ENCODE measurements at places on chromosomes 16 and 17.

GRCh38 chr16:10325783-10326543 is 59.9 kb upstream of the ATF7IP2 start:
- H3K27ac ChIP-seq = no peak overlapping the region
- H3K27me3 ChIP-seq = no peaks in the 10 kb centered on the region
- H3K36me3 ChIP-seq = no peaks in the 10 kb centered on the region
- H3K4me3 ChIP-seq = no peak overlapping the region
- no peak for DNase-seq

DNA sequence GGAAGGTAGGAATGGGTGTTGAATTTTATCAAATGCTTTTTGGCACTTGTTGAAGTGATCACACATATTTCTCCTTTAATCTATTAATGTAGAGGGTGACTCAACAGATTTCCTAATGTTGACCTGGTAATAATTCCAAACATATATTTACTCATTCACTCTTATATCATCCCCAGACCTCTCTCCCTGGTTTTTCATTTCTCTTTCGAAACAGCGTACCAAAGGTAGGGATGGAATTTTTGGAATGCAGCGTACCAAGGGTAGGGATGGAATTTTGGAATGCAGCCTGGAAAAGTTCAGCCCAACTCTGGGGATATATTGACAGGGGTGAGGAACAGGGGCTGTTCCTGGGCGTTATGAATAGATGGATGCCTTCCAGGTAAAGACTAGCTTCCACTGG is 7.3 kb downstream of the KIF18B start:
- no peak overlapping the region for H3K27ac ChIP-seq
- DNase-seq = no peak
- no peaks in the 10 kb centered on the region for H3K4me1 ChIP-seq
- no peaks in the 10 kb centered on the region for H3K27me3 ChIP-seq

DNA sequence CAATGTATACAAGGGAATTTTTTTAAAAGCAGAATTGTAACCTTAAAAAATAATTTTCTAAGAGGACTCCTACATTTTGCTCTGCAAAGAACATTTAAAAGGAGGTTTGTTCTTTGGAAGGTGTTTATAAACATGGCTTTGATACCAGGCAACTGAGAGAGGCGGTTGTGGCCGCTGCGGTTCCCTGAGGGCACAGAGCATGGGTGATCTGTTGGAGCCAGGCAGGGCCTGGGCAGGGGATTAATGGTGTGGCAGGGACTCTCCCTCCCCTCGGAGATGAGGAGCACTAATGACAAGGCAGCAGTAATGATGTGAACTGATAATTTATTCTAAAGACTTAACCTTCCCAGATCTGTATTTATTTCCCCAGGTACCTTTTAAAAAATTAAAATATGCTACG is 65.4 kb downstream of the WWP2 start:
- H3K27ac ChIP-seq = no peak overlapping the region
- no peak for DNase-seq
- H3K4me1 ChIP-seq = no peaks in the 10 kb centered on the region
- H3K36me3 ChIP-seq = no peaks in the 10 kb centered on the region

DNA sequence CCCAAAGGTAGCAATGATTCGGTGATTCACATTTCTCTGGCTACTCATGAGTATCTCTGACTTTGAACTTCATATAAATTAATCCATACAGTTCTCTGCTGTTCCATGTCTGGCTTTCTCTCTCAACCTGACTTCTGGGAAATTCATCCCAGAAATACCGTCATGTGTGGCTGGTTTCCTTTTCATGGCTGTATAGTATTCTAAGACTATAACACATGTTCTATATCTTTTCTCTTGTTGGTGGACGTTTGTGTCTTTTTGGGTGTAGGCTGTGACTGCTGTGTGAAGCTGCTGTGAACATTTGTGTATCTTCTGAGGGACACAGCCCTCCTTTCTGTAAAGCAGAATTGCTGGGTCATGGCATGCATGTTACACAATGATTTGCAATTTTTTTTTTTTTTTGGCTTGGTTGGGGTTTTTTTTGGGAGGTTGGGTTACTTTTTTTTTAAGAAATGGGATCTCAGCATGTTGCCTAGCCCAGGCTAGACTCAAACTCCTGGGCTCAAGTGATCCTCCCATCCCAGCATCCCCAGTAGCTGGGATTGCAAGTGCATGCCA is 6.3 kb downstream of the TTYH2 start:
- peaks cover 24% of the 10 kb centered on the region for H3K36me3 ChIP-seq
- DNase-seq = no peak
- H3K4me3 ChIP-seq = no peak overlapping the region

DNA sequence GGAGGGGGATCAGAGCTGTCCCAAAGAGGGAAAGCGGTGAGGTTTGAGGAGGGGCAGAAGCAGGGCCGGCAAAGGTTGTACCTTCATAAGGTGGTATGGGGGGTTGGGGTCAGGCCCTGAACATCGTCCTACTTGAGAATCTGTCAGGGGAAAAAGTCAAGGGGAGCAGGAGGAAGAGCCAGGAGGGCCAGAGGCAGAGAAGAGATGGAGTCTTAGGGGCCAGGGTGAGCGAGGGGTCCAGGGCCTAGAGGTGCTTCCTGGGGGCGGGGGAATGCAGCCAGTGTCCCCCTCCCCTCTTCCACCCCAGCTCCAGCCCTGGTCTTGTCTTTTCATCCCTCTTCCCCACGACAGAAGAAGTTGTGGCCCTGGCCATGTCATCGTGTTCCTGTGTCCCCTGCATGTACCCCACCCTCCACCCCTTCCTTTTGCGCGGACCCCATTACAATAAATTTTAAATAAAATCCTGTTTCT is 1.3 kb upstream of the PRRT2 start:
- peaks cover 7% of the 10 kb centered on the region for H3K36me3 ChIP-seq
- H3K27me3 ChIP-seq = no peaks in the 10 kb centered on the region
- no peak for DNase-seq
- peak overlapping the region; percentile 75 for H3K4me3 ChIP-seq
- peak overlapping the region; percentile 85 for H3K27ac ChIP-seq
- peaks cover 63% of the 10 kb centered on the region for H3K4me1 ChIP-seq

- no peaks in the 10 kb centered on the region for H3K27me3 ChIP-seq
- H3K4me1 ChIP-seq = no peaks in the 10 kb centered on the region
- H3K27ac ChIP-seq = no peak overlapping the region
- DNase-seq = no peak
Measured at GRCh38 chr17:75738218-75738802, 17.1 kb downstream of the ITGB4 start.

GRCh38 chr16:71201054-71201453 is 29.5 kb downstream of the HYDIN start:
- H3K4me3 ChIP-seq = no peak overlapping the region
- H3K4me1 ChIP-seq = no peaks in the 10 kb centered on the region
- H3K36me3 ChIP-seq = no peaks in the 10 kb centered on the region
- H3K27ac ChIP-seq = no peak overlapping the region
- H3K27me3 ChIP-seq = no peaks in the 10 kb centered on the region

- H3K27me3 ChIP-seq = no peaks in the 10 kb centered on the region
- H3K4me3 ChIP-seq = no peak overlapping the region
- H3K27ac ChIP-seq = no peak overlapping the region
- no peaks in the 10 kb centered on the region for H3K4me1 ChIP-seq
- peaks cover 22% of the 10 kb centered on the region for H3K36me3 ChIP-seq
Measured at GRCh38 chr17:37051833-37052232, 103.1 kb downstream of the AATF start.

GRCh38 chr16:82580298-82580890 is 46.4 kb upstream of the CDH13 start:
- no peaks in the 10 kb centered on the region for H3K36me3 ChIP-seq
- H3K4me3 ChIP-seq = no peak overlapping the region
- H3K27ac ChIP-seq = no peak overlapping the region
- no peak for DNase-seq
- no peaks in the 10 kb centered on the region for H3K27me3 ChIP-seq

- H3K27ac ChIP-seq = peak overlapping the region; percentile 70
- peak overlapping the region; percentile 96 for H3K4me3 ChIP-seq
- H3K36me3 ChIP-seq = peaks cover 25% of the 10 kb centered on the region
Measured at GRCh38 chr16:66750279-66751052, 943 bp downstream of the DYNC1LI2 start.

DNA sequence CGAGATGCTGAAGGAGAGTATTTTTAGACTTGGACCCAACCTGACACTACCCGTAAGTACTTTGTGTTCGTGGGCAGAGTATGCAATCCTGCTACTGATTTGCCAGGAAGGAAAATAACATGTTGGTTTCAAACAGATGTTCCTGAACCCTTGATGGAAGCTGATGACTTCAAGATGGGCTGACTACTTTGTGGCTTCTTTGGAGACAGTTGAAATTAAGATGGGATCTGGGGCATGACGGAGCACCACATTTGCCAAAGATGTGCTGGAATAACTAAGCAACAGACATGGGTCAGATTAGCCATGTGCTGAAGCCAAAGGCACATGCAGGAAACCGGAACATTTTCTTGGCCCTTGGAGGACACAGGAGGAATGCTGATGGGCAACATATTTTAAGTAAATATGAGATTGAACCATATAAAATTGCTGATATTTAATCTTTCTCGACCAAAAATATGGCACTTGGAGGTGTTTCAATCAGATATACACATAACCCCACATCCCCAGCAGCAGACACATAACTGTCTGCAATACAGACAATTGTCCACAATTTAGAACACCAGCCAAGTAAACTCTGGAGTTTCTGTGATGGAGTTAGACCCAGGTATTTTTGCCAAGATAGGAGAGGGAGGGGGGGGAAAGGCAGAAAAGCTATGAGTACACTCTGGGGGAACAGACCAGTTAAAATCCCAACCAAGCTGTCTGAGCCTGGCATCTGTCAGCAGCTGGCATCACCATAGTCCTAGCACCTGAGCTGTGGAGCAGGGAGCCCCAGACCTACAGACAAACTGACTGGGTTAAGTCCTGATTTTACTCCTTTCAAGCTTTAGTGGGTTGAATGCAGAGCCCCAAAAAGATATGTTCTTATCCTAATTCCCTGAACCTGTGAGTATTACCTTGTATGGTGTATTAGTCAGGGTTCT is 329.4 kb upstream of the CDH5 start:
- DNase-seq = no peak
- no peaks in the 10 kb centered on the region for H3K4me1 ChIP-seq
- no peak overlapping the region for H3K4me3 ChIP-seq
- H3K36me3 ChIP-seq = no peaks in the 10 kb centered on the region
- no peaks in the 10 kb centered on the region for H3K27me3 ChIP-seq
- H3K27ac ChIP-seq = no peak overlapping the region

DNA sequence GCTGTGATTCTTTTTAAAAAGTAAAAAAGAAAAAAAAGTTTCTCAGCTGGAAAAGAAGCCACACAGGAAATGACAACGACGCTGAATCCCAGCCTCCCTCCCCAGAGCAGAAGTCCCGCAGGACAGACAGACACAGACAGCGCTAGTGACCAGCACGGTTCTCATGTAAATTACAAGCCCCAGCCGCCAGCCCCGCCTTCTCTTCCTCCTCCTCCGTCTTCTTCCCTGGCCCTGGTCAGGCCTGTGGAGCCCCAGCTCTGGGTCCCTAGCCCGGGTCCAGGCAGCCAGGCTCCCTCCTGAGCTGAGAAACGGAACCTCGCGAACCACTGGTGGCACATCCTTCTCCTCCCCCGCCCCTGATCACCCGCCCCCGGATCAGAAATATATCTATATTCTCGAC is 7.0 kb upstream of the IL17C start:
- H3K4me1 ChIP-seq = peaks cover 20% of the 10 kb centered on the region
- no peak for DNase-seq
- H3K36me3 ChIP-seq = peaks cover 44% of the 10 kb centered on the region
- H3K27me3 ChIP-seq = no peaks in the 10 kb centered on the region
- H3K4me3 ChIP-seq = no peak overlapping the region

GRCh38 chr16:65579050-65579449 is 457.2 kb upstream of the CDH11 start:
- H3K4me3 ChIP-seq = no peak overlapping the region
- no peaks in the 10 kb centered on the region for H3K36me3 ChIP-seq
- no peaks in the 10 kb centered on the region for H3K4me1 ChIP-seq

DNA sequence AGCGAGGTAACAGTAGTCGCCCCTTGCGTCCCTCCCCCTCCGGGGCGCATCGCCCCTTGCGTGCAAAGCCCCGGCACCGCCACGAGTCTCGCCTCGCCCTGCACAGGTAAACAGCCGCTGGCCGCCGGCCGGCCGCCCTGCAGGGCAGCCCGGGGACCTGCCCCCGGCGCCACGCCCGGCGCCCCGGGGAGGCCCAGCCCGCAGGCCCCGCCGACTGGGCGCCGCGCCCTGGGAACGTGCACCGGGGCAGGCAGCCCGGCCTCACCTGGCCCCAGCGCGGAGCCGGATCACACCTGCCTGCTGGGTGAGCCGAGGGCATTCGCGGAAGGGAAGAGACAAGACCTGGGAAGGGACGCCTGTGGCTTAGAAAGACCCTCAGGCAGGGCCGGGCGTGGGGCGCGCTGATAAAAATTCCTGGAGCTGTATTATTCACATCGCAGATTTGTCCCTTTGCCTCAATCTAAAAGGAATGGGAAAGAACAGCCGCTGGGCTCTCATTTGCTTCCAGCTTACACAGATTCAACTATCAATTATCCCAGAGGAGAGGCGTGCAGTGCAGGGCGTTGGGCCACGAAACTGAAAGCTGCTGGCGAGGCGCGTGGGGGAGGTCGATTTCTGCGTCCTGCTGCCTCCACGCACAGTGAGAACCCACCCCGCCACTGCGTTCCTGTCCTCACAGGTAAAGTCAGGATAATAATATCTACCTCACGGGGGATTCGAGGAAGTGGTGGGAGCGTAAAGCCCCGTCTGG is 451.9 kb downstream of the SLC39A11 start:
- H3K27me3 ChIP-seq = no peaks in the 10 kb centered on the region
- H3K4me3 ChIP-seq = no peak overlapping the region
- no peaks in the 10 kb centered on the region for H3K4me1 ChIP-seq
- H3K27ac ChIP-seq = no peak overlapping the region
- H3K36me3 ChIP-seq = no peaks in the 10 kb centered on the region

GRCh38 chr16:75506107-75506506 is 10.9 kb upstream of the CHST6 start:
- H3K36me3 ChIP-seq = no peaks in the 10 kb centered on the region
- DNase-seq = no peak
- H3K27ac ChIP-seq = no peak overlapping the region
- H3K4me1 ChIP-seq = no peaks in the 10 kb centered on the region
- no peak overlapping the region for H3K4me3 ChIP-seq

DNA sequence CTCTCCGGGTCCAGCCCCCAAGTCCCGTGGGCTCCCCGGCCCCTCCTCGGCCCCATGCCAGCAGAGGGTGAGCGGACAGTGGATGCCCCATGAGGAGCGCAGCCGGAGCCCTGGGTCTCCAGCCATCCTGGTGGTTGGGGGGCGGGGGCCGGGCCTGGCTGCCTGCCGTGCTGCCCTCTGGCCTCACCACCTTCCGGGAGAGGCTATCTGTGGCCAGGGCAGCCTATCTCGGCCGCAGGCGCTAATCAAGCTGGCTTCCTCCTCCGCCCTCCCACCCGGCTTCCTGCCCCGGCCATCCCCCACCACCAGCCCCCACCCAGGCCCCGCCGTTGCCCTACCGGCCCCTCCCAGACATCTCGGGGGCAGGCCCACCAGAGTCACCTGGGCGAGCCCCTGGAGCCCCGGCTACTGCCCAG is 46.8 kb downstream of the ZFPM1 start:
- no peak for DNase-seq
- H3K27ac ChIP-seq = no peak overlapping the region
- no peaks in the 10 kb centered on the region for H3K36me3 ChIP-seq
- peaks cover 5% of the 10 kb centered on the region for H3K4me1 ChIP-seq
